Daoy (cell line): ENCODE measurements at places on chromosomes 7 and 10. TPM values are rescaled to one million over a fixed set of nuclear protein-coding genes. Genes with fewer than 3 reads are reported as not detected.

GRCh38 chr10:27145937-27146336 lies 8.2 kb downstream of the YME1L1 start:
- DNase-seq = no peak

DNA sequence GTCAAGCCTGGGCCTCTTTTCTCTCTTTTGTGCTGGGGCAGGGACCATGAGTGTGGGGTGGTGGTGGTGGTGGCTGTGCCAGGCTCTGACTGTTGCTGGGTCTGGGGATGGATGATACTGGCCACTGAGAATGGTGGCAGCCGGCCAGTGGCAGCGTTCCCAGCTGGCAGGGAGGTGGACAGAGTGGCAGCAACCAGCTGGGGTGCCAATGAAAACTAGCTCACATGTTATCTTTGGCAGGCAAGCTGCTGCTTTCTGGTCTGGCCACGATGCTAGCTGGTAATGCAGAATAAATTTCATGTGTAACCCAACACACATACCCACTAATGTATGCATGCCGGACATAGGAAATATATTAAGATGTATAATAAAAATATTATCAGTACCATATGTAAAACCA lies 95.0 kb upstream of the SLC26A5 start:
- DNase-seq = peak; percentile 73

- peak; percentile 41 for DNase-seq
Measured at GRCh38 chr7:131722371-131722770, 165.9 kb upstream of the PODXL start.

GRCh38 chr10:111593578-111593977 lies 516.7 kb downstream of the ADRA2A start:
- no peak for DNase-seq

ACTL6B gene
- not detected in 2 replicates for total RNA-seq
